Osteocyte (in vitro differentiated cells): ENCODE measurements at places on chromosomes 4 and X.

GRCh38 chr4:30182786-30183185 is 537.4 kb upstream of the PCDH7 start:
- no peak for DNase-seq

DNA sequence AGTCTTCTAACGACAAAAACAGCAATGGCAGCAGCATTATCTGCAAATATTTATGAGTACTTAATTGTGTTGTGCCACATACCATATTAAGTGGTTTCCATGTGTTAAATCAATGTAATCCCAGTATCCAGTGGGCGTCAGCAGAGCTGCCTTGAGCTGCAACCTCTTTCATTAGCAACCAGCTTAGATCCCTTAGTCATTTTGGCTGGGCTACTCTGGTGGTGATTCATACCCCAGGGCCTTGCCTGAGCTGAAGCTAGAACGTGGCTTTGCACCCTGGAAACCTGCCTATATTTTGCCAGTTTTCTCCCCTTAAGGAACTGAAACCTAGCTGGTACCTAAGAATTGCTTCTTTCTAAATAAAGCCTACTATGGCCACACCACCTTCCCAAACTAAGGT is 474.3 kb upstream of the FTHL17 start:
- DNase-seq, result no peak

GRCh38 chrX:47458528-47458927 is 24.5 kb downstream of the ZNF41 start:
- DNase-seq, result no peak

GRCh38 chr4:27326991-27327390 is 466.4 kb downstream of the STIM2 start:
- no peak for DNase-seq

DNA sequence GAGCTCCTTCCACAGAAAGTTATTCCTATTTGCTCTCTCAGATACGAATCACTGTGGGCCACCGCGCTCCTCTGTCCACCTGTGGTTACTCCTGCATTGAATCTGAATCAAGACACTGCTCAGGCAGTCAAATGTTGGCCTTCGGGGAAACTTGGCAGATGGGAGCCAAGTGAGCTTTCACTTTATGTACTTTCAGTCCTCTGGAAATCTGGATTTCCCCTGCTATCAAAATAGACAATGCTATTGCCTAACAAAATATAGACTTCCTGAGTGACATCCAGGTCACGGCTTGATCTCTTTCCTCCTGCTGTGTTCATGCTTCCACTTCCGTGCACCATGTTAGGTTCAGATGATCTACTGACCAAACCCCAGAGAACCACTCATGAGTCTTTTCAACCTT is 43.8 kb downstream of the FHL1 start:
- DNase-seq, result no peak
